ENCODE measurements at places on chromosomes 13 and 19. TPM values are rescaled to one million over a fixed set of nuclear protein-coding genes. Genes with fewer than 3 reads are reported as not detected.

Gene CEACAM3
- total RNA-seq: not detected

Gene GRK1
- total RNA-seq: not detected

Gene ZNF534
- total RNA-seq: not detected

Gene CYP2F1
- total RNA-seq: not detected

Gene COL4A1
- total RNA-seq: 0.06 TPM

Gene IZUMO1
- not detected for total RNA-seq

Gene ADAMTSL5
- total RNA-seq: not detected
